ENCODE measurements at places on chromosomes 6 and 20.

- peak; percentile 45 for DNase-seq
Observed at GRCh38 chr6:138509371-138509770, 10.1 kb upstream of the NHSL1 start.

GRCh38 chr20:19937651-19938420 lies 79.3 kb upstream of the NAA20 start:
- no peak for DNase-seq

DNA sequence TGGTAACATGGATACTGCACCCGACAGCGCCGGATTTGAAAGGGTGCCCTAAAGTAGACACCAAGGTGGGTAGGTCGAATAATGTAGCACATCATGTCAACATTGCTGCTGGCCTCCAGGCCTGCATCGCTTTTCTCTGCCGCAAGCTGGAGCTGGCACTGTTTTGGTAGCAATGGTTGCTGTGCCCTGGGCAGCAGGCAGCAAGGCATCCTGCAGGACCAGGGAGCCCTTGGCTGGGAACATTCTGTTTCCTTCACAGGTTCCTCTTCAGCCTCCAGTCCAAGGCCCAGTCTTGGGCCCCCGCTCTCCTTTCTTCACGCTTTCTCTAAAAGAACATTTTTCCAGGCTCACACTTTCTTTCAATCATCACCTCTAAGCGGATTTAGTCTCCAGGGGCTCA lies 365.8 kb upstream of the JARID2 start:
- no peak for DNase-seq

GRCh38 chr6:111068866-111069234 lies 18.5 kb upstream of the SLC16A10 start:
- DNase-seq, result no peak

DNA sequence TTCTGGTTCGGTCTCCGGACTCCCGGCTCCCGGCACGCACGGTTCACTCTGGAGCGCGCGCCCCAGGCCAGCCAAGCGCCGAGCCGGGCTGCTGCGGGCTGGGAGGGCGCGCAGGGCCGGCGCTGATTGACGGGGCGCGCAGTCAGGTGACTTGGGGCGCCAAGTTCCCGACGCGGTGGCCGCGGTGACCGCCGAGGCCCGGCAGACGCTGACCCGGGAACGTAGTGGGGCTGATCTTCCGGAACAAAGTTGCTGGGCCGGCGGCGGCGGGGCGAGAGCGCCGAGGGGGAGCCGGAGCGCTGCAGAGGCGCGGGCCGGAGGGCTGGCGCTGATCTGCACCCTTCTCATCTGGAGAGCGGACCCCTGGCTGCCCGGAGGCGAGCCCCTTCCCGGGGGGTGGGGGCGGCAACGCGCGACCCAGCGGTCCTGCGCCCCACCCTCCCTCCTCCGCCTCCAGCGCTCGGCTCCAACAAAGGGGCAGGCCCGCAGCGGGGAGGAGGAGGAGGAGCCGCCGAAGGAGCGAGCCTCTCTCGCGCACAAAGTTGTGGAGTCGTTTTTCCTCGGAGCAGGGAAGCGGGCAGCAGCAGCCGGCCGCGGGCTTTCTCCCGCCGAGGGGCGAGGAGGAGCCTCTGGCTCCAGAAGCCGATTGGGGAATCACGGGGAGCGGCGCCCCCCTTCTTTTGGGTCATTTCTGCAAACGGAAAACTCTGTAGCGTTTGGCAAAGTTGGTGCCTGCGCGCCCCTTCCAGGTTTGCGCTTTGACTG lies at the start of gene UTRN:
UTRN (plus strand) TSS at position 553 of the 765 bp plus-strand sequence. CDS start 6,494 bp downstream, outside the sequence.
- peak; percentile 87 for DNase-seq

DNA sequence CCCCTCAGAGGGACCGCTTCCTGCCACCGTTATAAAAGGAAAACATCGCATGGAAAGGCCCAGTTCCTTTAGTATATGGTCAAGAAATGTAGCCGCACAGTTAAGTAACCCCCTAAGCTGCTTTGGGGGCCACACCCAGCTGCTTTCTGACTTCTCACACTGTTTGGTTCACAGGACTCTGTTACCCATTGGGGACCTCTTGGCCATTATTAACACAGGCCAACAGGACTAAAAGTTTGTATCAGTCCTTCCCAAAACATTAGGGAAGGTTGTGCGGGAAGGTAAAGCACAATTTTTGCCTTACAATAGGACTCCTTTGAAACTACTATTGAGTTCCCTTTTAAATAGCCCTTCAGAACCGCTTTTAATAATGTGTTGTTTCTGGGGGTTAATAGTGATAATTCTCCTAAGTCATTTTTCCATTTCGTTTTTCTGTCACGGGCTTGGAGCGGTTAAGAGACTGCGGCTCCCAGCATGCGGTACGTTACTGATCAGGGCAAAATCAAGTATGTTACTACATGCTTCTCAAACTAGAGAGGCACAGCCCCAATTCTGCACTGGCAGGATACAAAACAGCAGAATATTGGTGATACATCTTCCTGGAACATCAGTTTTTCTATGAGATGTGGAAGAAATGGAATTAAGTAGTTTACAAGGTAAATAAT lies 668 bp upstream of the RPP40 start:
- DNase-seq, result no peak

DNA sequence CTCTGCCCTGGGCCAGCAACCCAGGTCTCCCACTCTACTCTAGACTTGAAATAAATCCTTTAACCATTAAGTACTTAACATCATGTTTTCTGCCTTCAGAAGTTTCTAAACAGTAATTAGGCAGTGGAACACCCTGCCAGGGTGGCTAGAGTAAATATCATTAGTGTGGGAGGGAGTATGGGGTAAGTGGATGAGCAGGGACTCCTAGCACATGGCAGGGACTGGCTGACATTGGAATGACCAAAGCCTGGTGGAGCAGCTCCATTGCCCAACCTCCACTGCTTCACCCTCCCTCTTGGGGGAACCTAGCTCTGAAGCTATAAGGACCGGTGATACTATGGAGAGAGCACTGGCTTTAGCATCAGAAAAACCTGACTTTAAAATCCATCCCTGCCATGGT lies 167.1 kb downstream of the MAFB start:
- DNase-seq, result no peak

- no peak for DNase-seq
Observed at GRCh38 chr6:1598886-1599285, 10.8 kb upstream of the FOXC1 start.

DNA sequence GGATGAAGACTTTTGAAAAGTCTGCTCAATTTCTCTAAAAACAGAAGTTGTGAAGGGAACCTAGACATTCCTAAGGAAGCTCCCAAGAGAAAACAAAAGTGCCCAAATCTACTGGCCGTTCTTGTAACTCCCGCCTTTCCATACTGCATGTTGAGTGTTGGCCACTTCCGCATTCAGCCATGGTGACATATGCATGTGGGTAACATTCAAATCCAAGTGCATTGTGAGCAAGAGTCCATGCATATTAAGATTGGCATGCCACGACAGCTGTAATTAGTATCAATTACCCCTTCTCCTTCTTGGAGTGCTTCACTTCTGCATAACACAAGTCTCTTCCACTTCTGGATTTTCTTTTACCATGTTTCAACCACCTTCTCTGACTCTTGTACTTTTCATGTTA lies 8.4 kb downstream of the SLC35D3 start:
- no peak for DNase-seq

- DNase-seq, result no peak
Observed at GRCh38 chr6:165365371-165365770, 56.0 kb upstream of the C6orf118 start.

- no peak for DNase-seq
Observed at GRCh38 chr20:36311141-36311853, 5.2 kb downstream of the DLGAP4 start.

DNA sequence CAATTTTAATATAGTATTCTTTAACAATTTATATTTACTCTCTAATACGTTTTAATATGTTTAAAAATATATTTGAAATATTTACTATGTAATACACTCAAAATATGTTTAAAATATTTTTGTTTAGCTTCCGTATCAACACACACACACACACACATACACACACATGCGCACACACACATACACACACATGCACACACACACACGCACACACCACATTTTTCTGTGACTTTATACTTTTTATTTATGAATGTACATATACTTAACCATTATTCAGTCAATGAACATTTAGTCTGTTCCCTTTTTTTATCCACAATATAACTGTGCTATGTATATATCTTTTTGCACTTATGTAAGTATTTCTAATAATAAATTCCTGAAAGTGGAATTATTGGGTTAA lies 15.7 kb downstream of the OR2B6 start:
- DNase-seq, result no peak

DNA sequence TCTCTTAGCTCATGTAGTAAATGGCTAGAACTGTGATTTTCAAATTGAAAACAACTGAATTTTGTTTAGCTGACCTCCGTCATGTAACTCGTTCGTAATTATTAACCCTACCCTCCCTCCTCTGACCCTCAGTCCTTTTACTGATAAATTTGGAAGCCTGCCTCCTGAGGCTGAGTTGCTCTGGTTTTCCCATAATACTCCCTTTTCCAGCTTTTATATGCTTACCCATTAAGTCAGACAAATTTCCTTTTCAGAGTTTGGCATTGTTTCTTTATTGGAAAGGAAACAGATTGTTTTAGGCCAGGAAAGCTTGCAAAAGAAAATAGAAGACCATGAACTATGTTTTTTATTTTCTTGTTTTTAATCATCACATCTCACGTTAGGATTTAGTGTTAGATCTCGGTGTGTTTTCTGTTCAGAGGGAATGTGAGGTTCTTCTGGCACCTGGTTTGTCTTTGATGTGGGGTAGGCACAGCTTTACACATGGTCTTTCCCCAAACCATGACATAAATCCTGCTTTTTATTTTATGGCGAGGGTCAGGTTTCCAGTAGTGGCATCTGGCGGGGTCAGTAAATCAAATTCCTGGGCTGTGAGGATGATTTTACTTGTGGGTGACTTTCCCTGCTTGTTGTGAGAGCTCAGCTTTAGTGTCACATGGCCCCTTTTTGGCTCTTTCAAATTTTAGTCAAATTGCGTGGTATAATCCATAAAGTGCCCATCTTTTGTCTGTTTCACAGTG lies 24.5 kb downstream of the PLCB4 start:
- DNase-seq, result no peak

DNA sequence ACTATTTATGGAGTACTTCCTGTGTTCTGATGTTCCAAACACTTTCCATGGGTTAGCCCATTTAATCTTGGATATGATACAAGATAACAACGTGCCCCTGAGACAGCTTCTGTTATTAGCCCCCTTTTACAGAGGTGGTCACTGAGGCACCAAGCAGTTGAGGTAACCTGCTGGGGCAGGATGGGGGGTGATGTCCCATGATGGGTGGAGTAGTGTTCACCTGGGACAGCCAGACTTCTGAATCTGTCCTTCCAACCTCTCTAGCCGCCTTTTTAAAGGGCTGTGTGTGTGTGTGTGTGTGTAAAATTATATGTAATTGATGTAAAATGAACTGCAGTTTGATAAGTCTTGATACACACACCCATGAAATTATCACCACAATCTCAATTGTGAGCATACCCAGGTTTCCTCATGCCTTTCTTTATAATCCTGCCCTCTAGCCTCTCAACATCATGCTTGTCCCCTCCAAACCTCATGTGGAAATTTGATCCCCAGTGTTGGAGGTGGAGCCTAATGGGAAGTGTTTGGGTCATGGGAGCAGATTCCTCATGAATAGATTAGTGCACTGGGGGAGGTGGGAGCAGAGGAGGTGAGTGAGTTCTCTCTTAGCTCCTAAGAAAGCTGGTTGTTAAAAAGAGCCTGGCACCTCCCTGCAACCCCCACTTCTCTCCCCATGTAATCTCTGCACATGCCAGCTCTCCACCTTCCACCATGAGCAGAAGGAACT lies 39.2 kb downstream of the PLAGL2 start:
- peak; percentile 63 for DNase-seq

- DNase-seq, result no peak
Observed at GRCh38 chr6:63685446-63686379, 50.1 kb downstream of the PHF3 start.

DNA sequence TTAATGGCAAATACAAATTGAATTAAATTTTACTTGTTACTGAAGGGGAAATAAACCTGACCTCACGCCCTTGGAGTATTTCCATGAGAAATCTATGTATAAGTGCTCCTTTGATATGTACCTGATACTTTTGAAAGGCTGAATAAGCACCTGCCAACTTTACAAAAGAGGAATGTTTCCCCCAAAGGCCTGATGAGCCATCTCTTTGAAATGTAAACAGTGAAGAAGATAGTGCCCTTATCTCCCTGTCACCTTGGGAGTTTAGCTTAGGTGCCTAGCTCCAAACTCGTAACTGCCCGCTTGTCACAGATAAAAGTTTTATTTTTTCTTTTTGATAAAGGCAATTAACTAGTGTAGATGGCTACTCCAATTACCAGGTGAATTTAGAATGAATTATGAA lies 1.1 kb upstream of the ZNF343 start:
- DNase-seq, result no peak

- DNase-seq, result peak; percentile 95
Observed at GRCh38 chr6:28985462-28986164, 19.5 kb downstream of the ZNF311 start.

DNA sequence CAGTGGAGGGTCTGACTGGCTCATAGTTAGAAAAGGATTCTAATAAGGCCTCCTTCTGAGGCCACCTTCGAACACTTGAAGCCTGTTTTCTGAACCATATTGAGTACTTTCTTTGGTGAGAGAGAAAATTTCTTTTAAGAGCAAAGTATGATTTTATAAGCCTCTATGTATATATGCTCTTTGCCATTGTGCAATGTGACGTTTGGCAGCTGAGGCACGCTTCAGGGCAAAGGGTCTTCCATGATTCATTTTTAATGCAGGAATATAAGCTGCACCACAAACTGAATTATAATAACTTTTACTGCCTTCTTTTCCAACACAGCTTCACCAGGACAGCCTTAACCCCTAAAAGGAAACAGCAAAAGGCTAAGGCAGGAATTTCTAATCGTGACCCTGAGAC lies 154.4 kb downstream of the TTLL2 start:
- no peak for DNase-seq

- no peak for DNase-seq
Observed at GRCh38 chr20:61257611-61258010, 5.5 kb downstream of the CDH4 start.

GRCh38 chr6:108438918-108439317 lies 121.8 kb upstream of the FOXO3 start:
- no peak for DNase-seq

DNA sequence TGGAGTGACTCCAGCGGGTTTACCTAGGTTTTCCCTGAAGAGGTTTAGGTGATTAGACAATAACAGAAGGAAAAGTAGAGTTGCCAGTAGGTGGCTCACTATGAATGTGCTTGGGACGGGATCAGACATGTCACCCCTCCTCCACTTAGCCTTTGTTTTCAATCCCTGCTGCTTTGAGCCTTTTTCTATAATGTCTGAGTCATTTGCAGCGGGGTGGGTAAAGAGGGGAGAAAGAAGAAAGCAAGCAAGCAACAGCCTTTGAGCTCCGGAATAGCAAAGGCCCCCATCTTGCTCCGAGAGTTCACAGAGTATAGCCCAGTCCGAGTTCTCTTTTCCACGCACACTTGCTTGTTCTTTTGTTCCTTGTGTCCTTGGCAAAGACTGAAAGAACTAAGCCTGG lies 129.1 kb downstream of the PACRG start:
- peak; percentile 69 for DNase-seq

DNA sequence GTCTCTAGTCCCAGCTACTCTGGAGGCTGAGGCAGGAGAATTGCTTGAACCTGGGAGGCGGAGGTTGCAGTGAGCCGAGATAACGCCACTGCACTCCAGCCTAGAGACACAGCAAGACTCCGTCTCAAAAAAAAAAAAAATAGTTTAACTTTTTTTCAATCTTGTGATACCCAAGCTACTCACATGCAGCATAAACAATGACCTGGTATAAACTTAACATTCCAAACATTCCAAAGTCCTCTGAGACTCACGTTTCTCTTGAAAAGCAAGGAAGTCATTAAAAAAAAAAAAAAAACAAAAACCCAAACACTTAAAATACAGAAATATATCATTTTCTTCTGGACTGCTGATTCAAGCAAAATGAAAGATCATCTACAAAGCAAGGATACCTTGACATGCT lies 14.3 kb downstream of the CRNKL1 start:
- peak; percentile 53 for DNase-seq

GRCh38 chr6:146277142-146277541 lies 248.3 kb downstream of the GRM1 start:
- DNase-seq, result no peak
